HS-27A (cell line): ENCODE measurements at places on chromosomes 6 and 20.

GRCh38 chr6:11333132-11333849 is 100.8 kb upstream of the NEDD9 start:
- DNase-seq, result no peak

- no peak for DNase-seq
Measured at GRCh38 chr6:7131390-7131789, 23.6 kb downstream of the RREB1 start.

DNA sequence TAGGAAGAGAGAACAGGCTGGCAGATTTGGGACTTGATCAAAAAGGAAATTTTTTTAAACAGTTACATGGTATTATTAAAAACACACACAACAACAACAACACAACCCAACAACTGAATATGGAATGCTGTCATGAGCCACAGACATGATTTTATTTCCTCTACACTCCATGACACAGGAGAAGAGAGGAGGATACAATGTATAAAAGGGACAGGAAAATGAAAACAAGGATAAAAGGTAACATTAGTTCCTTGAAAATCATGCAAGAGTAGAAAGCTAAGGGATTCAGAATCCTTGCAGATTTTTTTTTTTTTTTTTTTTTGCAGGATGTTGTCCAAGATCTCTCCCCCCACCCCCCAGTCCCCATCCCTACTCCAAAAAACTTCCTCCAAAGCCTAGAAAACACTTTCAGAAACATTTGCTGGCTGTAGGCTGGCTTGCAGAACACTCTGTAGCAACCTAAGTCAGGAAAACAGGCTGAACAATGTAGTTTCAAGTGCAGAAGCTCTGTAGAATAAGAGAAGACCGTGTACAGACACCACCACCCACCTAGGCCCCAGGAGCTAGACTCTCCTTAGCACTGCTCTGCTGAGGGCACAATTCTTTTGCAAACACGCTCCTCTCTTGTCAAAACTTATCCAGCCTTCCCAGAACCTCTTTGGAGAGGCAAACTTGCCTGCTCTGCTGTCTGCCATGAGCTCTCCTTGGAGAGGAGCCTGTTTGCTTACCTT is 845 bp downstream of the ZMYND8 start:
- no peak for DNase-seq

DNA sequence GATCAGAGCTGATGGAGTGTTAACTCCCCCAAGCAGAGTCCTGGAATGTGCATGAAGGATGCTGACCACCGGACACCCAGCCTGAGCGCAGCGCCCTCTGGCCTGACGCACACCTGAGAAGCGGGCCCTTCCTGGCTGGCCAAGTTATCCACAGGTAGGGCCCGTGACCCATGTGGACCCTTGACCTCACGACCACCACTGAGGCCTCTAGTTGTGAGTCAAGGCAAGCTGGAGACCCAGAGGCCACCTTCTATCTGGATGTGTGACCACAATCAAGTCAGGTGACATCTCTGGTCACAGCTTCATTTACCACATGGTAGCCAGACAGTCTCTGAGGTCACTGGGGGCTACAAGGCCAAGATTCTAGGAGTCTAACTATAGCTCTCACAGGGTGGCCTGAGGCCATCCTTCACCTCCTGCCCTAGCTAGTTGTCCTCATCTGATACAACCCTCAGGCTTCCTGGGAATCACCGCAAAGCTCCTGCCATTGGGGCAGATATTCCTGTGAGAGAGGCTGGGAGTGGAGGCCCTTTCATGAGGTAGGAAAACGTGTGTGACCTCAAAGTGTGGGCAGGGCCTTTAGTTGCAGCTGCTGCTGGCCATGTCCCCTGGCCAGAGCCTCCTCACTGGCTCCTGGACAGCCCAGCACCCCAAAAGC is 53.1 kb downstream of the DSTN start:
- DNase-seq, result no peak

GRCh38 chr6:112931832-112932231 is 584.7 kb downstream of the RFPL4B start:
- no peak for DNase-seq

DNA sequence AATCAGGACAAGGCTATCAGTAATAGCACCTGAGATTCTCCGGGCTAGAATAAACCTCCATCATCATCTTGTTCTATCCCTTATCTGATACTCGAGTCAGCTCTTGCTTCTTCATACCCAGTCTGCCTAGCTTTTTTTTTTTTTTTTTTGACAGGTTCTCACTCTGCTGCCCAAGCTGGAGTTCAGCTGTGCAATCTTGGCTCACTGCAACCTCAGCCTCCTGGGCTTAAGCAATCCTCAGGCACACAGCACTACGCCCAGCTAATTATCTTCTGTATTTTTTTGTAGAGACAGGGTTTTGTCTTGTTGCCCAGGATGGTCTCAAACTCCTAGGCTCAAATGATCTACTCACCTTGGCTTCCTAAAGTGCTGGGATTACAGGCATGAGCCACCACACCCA is 19.5 kb downstream of the SRSF6 start:
- DNase-seq, result no peak
